ENCODE measurements at places on chromosomes 13 and 19. TPM values are rescaled to one million over a fixed set of nuclear protein-coding genes. Genes with fewer than 3 reads are reported as not detected.

FARSA gene
- total RNA-seq: 188 TPM

SLC25A41 gene
- total RNA-seq: 0.38 TPM

CEACAM16 gene
- not detected for total RNA-seq

KLF5 gene
- 1.8 TPM for total RNA-seq

CGB1 gene
- total RNA-seq: not detected

Data from activated CD8-positive, alpha-beta memory T cell treated with anti-CD3 and anti-CD28 coated beads for 36 hours (primary cell).